NCI-H2081 (cell line): ENCODE measurements at places on chromosomes 16 and 17.

- peak; percentile 64 for DNase-seq
Observed at GRCh38 chr16:48156790-48157209, 1.0 kb upstream of the ABCC12 start.

DNA sequence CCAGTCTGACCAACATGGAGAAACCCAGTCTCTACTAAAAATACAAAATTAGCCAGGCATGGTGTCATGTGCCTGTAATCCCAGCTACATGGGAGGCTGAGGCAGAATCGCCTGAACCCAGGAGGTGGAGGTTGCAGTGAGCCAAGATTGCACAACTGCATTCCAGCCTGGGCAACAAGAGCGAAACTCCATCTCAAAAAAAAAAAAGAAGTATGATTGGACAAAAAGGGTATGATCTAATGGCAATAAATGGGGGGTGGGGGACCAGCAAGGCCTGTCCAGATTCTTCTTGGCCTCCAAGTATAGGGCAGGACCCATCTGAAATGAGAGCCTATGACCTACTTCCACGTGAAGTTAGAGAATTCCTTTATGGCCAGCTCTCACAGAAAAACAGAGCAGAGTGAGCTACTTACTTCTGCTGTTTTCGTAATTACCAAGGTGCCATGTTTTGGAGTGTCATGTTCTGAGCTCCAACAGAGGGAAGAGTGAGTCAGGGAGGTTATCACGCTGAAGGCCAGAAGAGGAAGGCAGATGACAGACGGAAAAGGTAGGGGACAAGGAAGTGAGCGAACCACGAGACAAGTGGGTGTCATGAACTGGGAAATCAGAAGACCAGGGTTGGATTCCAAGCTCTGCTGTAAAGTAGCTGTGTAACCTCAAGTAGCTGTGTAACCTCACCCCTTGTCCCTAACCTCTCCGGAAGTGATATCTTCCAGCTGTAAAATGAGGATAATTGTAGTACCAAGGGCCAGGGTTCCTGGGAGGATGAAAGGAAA lies 3.6 kb upstream of the ZMYND15 start:
- DNase-seq: no peak

- DNase-seq: no peak
Observed at GRCh38 chr17:49447628-49448302, 33.1 kb upstream of the PHB1 start.

- no peak for DNase-seq
Observed at GRCh38 chr17:41935641-41936040, 5.2 kb downstream of the ODAD4 start.

DNA sequence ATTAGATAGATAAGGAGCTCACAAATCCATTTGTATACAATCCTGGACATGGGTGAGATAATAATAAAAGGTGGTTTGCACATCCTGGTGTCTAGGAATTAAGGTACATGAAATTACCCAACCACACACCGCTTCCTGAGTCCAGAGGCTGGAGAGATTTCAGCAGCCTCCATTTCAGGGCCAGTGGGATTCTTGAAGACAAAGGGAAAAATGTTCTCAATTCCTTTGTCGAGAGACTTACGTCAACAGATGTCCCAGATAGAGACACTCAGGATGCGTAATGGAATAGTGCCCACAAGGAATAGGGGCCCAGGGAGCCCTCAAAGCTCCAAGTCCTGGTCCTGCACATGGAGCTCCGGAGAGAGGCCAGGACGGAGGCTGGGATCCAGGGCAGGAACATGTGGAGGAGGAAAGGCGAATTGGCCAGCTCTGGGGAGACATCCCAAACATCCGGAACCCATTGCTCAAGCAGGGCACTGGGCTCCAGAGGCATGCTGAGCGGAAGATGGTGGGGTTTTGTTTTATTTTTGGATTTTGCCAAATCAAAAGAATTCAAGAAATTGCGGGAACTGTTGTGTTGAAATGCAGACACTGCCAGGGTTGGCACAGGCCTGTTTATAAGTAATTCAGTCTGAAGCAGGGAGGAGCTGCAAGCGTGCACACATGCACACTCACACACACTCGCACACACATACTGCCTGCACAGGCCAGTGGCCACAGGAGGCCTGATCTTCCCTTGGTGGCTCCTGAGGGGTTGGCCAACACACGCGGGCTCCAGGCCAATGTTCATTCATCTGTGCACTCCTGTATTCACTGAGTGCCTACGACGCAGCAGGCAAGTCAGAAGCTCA lies 97.2 kb downstream of the NOG start:
- no peak for DNase-seq

DNA sequence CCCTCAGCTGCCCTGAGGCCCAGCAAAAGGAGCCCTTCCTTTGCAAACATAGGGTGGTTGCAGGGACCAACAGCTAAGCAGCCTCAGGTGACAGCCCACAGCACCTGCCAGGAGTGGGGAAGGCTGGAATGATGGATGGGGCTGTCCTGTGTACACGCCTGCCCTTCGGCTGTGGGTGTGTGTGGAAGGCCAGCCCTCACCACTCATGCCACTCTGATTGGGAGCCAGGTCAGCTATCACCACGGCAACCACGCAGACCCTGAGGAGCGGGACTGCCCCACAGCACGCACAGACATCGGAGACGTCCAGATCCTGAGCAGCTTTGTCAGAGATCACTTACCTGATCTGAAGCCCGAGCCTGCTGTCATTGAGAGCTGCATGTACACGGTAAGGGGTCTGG lies 11.9 kb downstream of the PIPOX start:
- no peak for DNase-seq

DNA sequence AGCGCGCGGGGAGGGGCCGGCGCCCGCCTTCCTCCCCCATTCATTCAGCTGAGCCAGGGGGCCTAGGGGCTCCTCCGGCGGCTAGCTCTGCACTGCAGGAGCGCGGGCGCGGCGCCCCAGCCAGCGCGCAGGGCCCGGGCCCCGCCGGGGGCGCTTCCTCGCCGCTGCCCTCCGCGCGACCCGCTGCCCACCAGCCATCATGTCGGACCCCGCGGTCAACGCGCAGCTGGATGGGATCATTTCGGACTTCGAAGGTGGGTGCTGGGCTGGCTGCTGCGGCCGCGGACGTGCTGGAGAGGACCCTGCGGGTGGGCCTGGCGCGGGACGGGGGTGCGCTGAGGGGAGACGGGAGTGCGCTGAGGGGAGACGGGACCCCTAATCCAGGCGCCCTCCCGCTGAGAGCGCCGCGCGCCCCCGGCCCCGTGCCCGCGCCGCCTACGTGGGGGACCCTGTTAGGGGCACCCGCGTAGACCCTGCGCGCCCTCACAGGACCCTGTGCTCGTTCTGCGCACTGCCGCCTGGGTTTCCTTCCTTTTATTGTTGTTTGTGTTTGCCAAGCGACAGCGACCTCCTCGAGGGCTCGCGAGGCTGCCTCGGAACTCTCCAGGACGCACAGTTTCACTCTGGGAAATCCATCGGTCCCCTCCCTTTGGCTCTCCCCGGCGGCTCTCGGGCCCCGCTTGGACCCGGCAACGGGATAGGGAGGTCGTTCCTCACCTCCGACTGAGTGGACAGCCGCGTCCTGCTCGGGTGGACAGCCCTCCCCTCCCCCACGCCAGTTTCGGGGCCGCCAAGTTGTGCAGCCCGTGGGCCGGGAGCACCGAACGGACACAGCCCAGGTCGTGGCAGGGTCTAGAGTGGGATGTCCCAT lies 232.8 kb downstream of the SEC14L1 start:
- no peak for DNase-seq

GRCh38 chr17:65408050-65408449 lies 153.4 kb downstream of the AXIN2 start:
- DNase-seq: no peak

- no peak for DNase-seq
Observed at GRCh38 chr16:17063201-17064139, 407.3 kb downstream of the XYLT1 start.

DNA sequence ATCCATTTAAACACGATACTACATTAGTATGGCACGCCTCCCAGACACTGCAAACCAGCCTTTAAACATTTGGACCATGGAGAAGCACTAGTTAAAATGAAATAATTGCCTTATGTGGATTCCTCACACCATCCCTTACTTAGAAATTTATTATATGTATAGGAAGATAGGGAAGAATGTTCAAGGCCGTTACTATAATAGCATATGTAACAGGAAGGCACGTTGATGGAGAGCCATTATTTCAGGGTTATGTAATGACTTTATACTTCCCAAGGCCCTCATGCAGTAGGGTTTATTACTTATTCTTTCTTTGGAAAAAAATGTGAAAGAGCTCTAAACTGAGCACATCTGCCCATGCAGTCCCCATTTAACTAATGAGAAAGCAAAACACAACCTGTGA lies 96.6 kb upstream of the CACNG5 start:
- no peak for DNase-seq

- no peak for DNase-seq
Observed at GRCh38 chr17:2758870-2759269, 9.4 kb upstream of the CCDC92B start.

DNA sequence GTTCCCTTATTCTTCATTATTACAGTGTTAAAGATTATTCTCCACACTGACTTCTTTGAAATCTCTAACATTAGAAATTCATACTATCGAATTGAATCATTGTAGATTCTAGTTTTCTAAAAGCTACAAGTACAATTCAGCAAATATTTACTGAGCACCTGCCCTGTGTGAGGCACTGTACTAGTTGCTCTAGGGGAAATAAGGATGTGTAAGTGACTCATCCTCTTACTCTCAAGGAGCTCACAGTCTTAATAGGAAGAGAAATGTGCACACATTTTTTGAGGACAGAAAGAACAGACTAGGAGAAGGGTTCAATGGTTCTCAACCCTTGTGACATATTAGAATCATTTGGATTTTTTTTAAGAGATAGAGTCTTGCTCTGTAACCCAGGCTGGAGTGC lies 7.7 kb upstream of the SLFN12L start:
- no peak for DNase-seq

- DNase-seq: peak; percentile 78
Observed at GRCh38 chr17:82592767-82593589, 55.3 kb downstream of the WDR45B start.

GRCh38 chr16:89005201-89006035 lies 28.4 kb upstream of the CBFA2T3 start:
- DNase-seq: no peak

DNA sequence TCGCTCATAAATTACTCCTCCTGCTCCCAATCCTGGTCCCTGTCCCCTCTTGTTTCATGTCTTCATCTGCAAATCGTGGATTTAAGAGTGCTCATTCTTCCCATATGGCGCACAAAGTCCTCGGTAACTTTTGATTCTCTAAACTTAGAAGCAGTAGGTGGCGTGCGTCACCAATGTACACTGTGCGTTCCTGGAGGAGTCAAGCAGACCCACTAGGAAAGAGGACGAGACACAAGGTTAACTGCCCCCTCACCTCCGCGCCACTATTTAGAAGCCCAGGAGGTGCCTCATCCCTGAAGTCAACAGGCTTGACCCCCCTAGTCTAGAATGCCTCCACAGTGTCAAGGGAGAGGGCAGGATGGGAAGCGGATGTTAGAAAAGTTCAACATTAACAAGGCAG lies 2.9 kb downstream of the SLC13A5 start:
- DNase-seq: no peak
